ENCODE measurements at places on chromosomes 2 and 18.

DNA sequence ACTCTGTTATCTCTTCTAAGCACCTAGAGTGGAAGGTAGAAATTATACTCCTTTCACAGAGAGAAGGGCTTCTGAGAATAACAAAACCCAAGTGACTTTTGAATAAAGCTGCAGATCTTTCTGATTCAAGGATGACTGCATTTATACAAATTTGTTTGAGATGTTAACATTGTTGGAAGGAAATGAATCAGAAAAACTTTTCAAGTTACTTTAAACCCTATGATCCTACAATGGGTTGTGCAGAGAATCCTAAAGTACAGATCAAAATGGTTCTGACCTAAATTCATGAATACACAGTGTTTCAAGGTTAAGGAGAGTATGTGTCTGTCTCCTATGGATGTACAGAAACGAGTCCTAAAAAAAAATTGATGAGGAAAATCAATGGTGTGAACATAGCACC is 1.8 kb downstream of the RFTN2 start:
- DNase-seq, result no peak

GRCh38 chr2:189951791-189952535 is 110.6 kb downstream of the MSTN start:
- DNase-seq, result no peak

DNA sequence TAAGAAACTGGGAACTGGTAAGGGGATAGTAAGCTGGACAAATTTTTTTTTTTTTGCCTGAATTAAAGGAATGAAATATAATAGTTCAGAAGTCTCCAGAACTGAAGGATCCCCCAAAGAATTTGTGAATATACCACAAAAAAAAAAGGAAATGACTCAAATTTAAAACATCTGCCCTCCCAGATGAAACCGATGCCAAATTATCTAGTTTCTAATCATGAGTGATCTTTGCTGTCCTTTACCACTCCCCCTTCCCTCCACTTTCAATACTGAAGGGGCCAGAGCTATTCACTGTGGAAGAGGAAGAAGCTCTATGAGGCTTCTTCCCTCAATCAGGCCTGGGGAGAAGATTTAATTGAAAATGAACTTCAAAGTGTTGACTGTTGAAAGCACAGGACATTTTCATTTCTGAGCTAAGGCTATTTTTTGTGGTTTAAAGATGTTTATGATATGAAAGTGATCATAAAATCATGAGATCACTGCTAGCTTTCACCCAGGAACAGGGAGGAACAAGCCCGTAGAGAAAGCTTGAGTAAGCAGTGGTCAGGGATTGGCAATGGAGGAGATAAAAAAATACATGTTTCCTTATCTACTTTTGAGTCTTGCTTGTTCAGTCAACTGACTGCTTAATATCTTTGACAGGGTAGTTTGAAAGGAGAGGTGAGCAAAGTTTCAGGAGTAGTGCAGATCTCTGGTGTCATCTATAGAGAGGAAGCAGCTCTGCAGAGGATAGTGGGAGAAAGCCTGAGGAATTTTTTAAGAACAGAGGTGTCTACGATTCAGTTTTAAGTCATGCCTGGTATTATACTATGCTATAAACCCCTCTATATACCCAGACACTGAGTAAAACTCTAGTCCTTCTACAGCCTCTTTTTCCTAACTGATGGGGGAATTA is 409.5 kb upstream of the FIGN start:
- no peak for DNase-seq

GRCh38 chr2:64277101-64277849 is 133.1 kb upstream of the PELI1 start:
- DNase-seq, result no peak

DNA sequence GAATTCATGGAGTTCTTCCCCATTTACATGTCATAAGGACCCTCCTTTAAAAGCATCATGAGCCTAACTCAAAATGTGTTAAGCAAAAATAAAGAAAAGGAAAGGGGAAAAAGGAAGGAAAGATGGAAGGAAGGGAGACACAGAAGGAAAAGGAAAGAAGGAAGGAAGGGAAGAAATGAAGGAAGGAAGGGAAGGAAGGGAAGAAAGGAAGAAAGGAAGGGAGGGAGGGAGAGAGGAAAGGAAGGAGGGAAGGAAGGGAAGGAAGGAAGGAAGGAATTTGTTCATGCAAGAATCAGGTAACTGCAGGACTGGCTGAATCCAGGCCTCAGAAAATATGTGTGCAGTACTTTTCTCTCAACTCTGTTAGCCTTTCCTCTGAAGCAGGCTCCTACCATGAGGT is 32.0 kb downstream of the KIAA2012 start:
- no peak for DNase-seq

GRCh38 chr2:149989447-149990063 is 402.0 kb upstream of the MMADHC start:
- no peak for DNase-seq

GRCh38 chr2:127058246-127058953 is 48.6 kb downstream of the BIN1 start:
- no peak for DNase-seq

GRCh38 chr2:118833716-118834439 is 13.6 kb downstream of the EN1 start:
- no peak for DNase-seq

- DNase-seq, result no peak
Measured at GRCh38 chr2:40243581-40244187, 208.2 kb downstream of the SLC8A1 start.

DNA sequence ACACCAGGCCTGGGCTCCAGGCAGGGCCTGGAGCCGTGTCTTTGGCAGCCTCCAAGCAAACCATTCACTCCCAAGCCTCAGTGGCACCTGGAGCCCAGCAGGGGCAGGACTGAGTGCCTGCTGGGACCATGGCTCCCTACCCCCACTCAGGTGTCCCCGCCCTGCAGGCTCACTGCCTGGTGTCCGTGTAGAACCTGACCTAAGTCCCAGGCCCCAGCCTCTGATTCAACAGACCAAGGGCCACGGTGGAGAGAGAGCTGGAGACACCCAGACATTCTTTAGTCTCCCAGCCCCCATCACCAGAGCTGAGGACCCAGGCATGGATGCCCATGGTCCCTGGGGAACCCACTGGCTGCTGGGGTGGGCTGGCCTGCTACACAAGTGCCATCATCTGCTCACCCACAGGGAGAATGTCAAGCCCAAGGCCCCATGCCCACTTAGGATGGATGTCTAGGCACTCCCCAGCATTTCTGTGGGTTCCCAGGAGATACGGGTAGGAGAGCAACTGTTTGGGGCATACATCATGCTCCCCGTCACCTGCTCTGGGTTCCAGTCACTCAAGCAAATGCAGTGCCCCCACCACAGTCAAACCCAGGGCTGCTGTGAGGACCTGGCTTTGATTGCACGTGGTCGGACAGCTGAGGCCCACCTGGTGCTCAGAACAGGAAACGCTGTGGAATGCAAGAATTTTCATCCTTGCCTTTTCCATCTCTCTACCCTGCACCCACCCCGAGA is 42.9 kb upstream of the ATG16L1 start:
- DNase-seq, result no peak

DNA sequence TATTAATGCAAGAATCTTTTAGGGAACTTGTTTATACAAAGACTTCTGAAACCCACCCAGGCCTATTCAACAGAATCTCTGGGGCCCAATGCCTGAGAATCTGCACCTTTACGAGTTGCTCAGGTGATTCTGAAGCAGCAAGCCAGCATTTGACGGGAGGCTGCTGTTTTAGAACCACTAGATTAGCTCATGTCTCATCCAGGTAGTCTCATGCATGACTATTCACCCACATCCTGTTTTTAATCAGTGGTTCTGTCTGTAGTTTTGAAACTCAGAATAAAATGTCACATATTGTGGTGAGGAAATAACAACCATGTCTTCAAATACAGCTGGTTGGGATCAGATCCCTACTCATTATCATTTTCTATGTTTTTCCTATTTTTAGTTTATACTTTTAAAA is 39.5 kb downstream of the CYTIP start:
- peak; percentile 64 for DNase-seq

- DNase-seq, result no peak
Measured at GRCh38 chr18:76401498-76401897, 93.5 kb downstream of the ZNF516 start.

DNA sequence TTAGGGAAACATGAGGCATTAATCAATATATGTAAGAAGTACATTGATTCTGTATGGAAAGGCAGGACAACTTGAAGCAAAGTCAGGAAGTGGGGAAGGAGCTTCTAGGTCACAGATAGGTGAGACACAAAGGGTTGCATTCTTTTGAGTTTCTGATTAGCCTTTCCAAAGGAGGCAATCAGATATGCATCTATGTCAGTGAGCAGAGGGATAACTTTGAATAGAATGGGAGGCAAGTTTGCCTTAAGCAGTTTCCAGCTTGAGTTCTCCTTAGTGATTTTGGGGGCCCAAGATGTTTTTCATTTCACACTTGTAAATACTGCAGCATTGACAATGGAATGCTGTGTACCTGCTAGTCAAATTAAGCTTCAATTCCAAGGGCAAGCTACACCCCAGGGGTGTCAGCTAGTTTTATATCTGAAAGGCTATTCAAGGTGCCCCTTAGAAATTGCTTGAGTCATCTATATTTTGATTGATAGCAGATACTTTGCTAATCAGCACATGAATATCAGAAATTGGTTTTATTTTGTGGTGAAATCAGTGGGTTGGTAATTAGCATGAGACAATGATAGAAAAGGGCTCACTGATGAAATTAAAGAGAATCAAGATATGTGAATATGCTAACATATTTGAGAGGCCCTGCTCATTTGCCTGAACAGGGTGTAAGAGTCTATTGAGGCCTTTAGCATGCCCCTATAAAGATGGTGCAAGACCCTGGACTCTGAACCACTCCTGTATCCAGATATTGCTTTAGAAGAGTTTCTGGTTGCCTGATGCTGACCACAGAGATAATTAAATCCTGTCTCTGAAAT is 131.5 kb downstream of the TMEM17 start:
- DNase-seq, result no peak

GRCh38 chr2:18376936-18377335 is 183.5 kb downstream of the RDH14 start:
- DNase-seq, result no peak

DNA sequence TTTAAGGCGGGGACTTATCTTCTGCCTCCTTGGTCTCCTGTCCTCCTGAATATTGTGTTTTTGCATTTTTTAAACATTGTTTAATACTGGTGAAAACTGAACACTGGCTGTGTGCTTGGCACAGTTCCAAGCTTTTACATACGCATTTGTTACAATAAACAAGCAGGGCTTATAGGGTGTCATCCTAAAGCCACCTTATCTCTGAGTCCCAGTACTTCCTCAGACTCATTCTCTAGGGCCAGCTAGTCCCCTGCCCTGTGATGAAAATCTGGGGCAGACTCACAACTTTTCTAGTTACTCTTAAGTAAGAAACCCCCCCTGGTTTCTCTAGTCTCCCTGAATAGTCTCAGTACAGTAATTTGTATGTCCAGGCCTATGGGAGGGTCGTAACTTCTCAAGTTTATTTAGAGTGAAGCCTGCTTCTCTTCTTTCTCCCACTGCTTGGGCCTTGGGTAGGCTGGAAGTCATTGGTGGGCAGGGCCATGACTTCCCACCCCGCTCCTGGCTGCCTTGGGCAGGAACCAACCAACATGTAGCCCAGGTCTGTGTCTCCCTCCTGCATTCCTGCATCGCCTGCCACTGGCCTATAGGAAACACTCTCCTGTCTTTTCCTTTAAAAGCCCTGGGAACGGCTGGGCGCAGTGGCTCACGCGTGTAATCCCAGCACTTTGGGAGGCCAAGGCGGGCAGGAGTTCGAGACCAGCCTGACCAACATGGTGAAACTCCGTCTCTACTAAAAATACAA is 7.7 kb upstream of the KCNE4 start:
- DNase-seq, result no peak

- no peak for DNase-seq
Measured at GRCh38 chr18:58402247-58402646, 226.6 kb downstream of the ALPK2 start.

DNA sequence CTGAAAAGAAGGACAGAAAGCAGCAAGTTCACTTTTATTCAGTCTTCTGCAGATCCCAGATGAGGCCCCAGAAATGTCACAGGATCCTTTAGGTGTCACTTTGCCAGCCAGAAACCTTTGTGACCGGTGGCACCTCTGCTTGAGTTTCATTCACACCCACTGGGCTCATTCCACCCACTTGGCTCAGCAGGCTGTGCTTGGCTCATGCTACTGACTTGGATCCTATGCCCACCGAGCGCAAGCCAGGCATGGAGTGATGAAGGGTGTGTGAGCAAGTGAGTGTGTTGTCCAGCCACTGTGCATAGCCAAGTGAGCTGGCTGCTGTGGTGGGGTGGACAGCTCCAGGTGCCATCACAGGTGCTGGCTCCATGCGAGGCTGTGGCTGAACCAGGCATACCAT is 357.0 kb upstream of the GULP1 start:
- no peak for DNase-seq
